ENCODE measurements at places on chromosomes 12 and 14.

- no peak for DNase-seq
Measured at GRCh38 chr12:51264297-51264696, 5.9 kb downstream of the SMAGP start.

DNA sequence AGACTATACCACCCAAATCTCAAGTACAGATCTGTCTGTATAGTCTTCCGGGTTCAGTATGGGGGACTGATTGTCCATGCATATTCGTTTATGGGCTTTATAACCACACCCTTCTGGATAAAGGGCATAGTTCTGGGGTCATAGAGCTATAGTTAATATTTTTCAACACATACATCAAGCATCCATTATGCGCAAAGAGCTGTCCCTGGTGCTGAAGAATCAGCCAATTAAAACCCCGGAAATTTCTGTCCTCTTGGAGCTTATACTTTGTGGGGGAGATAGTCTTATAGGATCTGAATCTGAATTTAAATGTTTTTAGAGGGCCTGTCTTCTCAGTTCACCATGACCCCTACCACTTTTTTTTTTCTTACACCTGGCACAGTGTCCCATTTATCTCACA lies 256.7 kb downstream of the SUDS3 start:
- no peak for DNase-seq

- no peak for DNase-seq
Measured at GRCh38 chr12:124586756-124587155, 19.3 kb upstream of the NCOR2 start.

GRCh38 chr12:40834321-40834720 lies 142.1 kb downstream of the CNTN1 start:
- no peak for DNase-seq

DNA sequence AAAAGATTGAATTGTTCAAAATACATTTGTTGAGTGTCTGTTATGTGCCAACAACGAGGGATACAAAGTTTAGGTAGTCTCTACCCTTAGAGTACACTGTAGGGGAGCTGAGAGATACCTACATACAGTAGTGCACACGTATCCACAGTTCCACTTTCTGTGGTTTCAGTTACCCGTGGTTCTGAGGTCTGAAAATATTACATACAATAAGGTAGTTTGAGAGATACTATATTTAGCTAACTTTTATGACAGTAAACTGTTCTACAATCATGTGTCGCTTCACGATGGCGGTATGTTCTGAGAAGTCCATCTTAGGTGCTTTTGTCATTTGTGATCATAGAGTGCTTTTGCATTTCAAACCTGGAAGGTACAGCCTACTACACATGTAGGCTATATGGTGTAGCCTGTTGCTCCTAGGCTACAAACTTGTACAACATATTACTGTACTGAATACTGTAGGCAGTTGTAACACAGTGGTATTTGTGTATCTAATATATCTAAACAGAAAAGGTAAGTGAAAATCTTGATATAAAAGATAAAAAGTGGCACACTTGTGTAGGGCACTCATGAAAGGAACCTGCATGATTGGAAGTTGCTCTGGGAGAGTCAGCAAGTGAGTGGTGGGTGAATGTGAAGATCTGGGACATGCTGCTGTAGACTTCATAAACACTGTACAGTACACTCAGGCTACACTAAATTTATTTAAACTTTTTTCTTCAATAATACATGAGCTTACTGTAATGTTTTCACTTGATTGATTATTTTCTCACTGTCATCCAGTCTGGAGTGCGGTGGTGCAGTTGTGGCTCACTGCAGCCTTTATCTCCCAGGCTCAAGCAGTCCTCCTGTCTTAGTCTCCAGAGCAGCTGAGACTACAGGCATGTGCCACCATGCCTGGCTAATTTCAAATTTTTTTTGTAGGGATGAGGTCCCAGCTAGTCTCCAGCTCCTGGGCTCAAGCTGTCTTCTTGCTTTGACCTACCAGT lies 4.0 kb downstream of the CPSF6 start:
- DNase-seq, result no peak

DNA sequence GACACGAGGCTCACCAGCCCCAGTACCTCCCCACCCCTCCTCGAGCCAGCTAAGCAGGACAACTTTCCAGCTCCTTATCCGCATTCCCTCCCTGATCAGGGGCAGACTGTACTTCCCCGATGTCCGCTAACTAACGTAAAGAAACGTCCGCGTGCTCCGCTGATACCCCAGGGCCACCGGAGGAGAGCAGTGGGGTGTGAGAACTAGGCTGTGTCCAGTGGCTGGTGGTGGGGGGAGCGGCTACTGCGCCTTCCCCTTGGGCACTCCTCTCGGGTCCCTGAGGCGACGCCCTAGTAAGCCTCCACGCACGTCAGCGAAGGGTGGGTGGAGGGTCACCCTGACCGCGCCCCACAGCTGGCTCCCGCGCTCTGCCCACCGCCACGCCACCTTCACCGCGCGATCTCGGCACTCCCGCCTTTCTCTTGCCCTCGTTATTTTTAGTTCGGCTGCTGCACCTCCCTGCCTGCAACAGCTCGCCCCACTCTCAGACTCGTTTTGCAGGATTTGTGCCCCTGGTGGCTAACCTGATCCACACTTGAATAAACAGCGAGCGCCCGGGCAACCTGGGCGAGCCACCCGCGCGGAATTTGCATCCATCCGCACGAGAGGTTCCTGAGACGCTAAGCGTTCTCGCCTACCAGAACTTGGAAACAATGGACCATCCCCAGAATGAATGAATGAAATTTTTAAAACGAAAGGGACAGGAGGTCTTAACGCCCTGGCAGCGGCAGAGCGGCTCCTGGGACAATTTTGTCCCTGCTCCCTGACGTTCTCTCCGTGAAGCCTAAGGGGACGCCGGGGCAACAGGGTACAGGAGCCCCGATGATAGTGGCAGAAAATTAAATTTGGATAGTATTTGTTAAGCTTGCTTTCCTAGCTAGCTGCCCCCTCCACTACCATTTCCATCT lies 6.9 kb upstream of the BMP4 start:
- DNase-seq, result no peak

DNA sequence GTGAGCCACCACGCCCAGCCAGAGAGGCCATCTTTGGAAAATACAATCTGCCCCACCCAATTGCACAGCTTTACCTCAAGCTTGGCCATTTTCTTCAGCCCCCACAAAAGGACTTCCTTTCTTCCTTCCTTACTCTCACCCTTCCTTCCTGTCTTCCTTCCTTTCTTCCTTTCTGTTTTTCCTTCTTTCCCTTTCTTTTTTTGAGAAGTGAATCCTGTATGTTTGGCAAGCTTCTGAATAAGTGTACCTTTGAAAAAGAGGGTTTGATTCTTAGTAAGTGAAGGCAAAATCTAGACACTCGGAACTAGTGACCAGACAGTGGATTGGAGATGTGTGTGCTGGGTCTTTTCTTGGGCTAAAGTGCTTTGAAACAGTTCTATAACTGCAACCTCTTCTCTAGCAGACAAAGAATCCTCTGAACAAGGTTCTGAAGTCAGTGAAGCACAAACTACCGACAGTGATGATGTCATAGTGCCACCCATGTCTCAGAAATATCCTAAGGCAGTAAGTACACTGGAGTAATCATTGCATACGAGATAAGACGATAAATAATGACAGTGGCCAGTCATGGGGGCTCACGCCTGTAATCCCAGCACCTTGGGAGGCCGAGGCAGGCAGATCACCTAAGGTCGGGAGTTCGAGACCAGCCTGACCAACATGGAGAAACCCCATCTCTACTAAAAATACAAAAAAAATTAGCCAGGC lies 49.5 kb downstream of the SUPT16H start:
- no peak for DNase-seq

DNA sequence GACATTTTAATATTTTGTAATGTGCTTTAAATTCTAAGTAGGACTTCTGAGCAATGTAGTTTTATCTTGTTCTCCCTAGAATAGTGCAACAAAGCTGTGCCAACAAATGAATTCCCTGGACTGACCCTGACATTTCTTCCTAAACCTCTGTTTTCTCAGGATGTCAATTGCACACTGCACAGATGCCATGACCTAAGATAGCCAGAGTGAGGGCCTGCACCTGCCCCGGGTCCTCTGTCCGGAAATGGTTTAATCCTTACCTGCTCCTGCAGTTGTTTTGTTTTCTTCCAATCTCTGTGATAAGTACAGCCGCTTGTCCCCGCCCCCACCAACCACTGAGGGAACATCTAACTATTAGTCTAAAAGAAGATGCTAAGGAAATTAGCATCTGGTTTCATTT lies 831.5 kb downstream of the GALC start:
- DNase-seq, result no peak

GRCh38 chr14:78519863-78520262 lies 349.7 kb downstream of the NRXN3 start:
- no peak for DNase-seq

GRCh38 chr12:68037616-68038255 lies 48.5 kb downstream of the IFNG-AS1 start:
- DNase-seq, result no peak

- no peak for DNase-seq
Measured at GRCh38 chr12:20711846-20712245, 16.7 kb downstream of the SLCO1C1 start.

GRCh38 chr14:28157289-28157869 lies 609.2 kb upstream of the FOXG1 start:
- no peak for DNase-seq

GRCh38 chr12:843609-844008 lies 91.2 kb downstream of the WNK1 start:
- no peak for DNase-seq

DNA sequence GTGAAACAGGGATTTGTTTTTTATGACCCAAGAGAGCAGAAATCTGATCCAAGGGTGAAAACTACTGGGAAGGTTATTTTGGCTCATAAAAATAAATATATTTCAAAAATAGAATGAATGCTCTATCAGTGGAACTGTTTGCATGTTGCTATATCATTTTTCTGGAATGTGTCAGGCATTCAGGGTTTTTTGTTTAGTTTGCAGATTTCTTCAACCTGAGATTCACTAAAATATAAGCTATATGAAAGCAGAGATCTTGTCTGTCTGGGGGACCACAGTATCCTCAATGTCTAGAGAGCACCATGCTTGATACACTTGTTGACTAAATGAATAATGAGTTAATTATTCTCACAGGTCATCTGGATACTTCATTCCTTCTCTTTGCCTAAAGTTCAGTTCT lies 165.1 kb downstream of the NUBPL start:
- no peak for DNase-seq

GRCh38 chr12:53378724-53379388 lies 1.1 kb upstream of the SP1 start:
- no peak for DNase-seq

DNA sequence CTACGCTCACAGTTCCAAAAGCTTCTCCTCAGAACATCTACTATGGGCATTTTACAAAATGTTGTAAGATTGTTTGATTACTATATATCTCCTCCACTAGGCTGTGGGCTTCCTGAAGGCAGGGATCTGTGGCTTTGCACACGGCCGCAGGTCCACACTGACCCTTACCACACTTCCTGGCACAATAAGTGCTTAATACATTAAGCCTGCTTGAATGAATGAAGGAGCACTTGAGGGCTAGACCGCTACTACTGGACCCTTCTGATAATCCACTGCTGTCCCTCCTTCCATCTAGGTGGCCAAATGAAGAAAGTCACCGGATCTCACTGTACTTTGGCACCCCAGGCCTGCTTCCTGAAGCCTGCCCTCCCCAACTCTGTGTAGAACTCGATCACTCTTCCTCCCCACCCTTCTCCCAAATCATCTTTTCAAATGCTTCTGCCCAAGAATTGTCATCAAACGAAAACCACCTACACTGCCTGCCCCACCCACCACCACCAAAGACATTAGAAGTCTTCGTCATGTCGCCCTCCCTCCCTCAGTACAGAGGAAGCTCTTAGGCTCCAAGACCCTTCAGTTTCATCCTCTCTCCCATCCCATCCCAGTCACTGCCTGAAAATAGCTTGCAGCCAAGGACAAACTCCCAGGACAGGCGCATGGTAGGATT lies 596 bp upstream of the ZBTB39 start:
- no peak for DNase-seq

GRCh38 chr12:62767946-62768345 lies 167.0 kb downstream of the PPM1H start:
- DNase-seq, result no peak

GRCh38 chr14:103535081-103535890 lies 6.3 kb downstream of the TRMT61A start:
- no peak for DNase-seq

DNA sequence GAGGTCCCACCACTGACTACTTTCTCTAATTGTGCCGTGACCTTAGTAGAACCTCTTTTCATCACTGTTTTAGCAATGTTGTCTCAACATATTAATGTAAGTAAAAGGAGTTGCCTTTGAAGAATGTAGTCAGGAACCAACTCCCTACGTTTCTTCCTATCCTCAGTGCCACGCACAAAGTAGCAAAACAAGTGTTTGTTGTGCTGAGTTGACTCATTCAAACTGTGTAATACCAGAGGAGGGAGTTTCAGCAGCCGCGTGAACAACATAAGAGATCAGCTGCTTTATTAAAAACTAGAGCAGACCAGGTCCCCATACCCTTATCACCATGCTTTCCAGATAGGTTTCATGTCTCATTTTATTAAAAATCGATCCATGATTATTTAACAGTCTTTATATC lies 19.1 kb downstream of the PLBD1 start:
- no peak for DNase-seq

DNA sequence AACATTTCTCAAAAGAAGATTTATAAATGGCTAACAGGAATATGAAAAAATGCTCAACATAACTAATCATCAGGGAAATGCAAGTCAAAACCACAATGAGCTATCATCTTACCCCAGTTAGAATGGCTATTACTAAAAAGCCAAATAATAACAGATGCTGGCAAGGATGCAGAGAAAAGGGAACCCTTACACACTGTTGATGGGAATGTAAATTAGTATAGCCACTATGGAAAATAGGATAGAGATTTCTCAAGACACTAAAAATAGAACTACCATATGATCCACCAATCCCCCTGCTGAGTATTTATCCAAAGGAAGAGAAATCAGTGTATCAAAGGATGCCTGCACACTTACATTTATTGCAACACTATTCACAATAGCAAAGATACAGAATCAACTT lies 58.3 kb downstream of the GUCY2C start:
- DNase-seq, result no peak

DNA sequence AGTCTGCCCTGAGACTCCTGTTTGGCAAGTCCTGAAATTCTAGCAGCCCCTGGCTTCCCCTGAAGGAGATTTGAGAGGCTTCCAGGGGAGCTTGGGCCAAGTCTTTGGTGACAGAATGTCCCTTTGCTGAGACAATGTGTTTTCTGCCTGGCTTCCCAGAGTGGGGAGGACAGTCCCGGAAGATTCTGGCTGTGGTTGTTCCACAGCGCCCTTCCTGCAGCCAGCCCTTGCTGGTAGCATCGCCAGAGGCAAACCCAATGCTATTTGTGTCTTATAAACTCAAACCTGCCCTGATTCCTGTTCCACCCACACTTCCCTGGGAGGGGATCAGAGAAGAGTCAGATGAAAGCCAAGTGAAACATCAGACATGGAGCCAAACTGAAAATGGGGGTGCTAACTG lies 56.4 kb upstream of the OAS1 start:
- no peak for DNase-seq

- no peak for DNase-seq
Measured at GRCh38 chr14:93525696-93526451, 95.1 kb downstream of the UNC79 start.

All from CD14-positive monocyte (primary cell).